Naive thymus-derived CD4-positive, alpha-beta T cell (primary cell): ENCODE measurements at places on chromosomes 13 and 19. TPM values are rescaled to one million over a fixed set of nuclear protein-coding genes. Genes with fewer than 3 reads are reported as not detected.

Gene SYNGR4
- polyA plus RNA-seq: not detected

Gene C19orf18
- not detected for polyA plus RNA-seq

Gene ADM5
- 0.34 TPM for polyA plus RNA-seq

Gene FOXO1
- 66.3 TPM for polyA plus RNA-seq

Gene PEAK3
- polyA plus RNA-seq: 0.44 TPM

Gene MTUS2
- polyA plus RNA-seq: not detected

Gene PTGIR
- polyA plus RNA-seq: 5.1 TPM

Gene MYH14
- polyA plus RNA-seq: not detected

Gene CYP4F2
- polyA plus RNA-seq: not detected

Gene ZFR2
- polyA plus RNA-seq: 5.5 TPM

Gene CLEC17A
- 0.13 TPM for polyA plus RNA-seq

Gene TGFBR3L
- not detected for polyA plus RNA-seq

Gene PEG3
- not detected for polyA plus RNA-seq

Gene LILRA1
- not detected for polyA plus RNA-seq

Gene KASH5
- not detected for polyA plus RNA-seq

Gene FGF14
- not detected for polyA plus RNA-seq

Gene DIRAS1
- not detected for polyA plus RNA-seq

Gene P2RY11
- polyA plus RNA-seq: 2.7 TPM

Gene ADAT3
- polyA plus RNA-seq: 5.9 TPM

Gene APOE
- polyA plus RNA-seq: not detected

Gene CCL25
- not detected for polyA plus RNA-seq

Gene PLD3
- polyA plus RNA-seq: 82.1 TPM

Gene ZNF177
- polyA plus RNA-seq: 1.2 TPM

Gene PRDX2
- 359 TPM for polyA plus RNA-seq

Gene F10
- not detected for polyA plus RNA-seq

Gene KCNK6
- 3.7 TPM for polyA plus RNA-seq

Gene RAB11B
- polyA plus RNA-seq: 63.8 TPM

Gene IGFL1
- not detected for polyA plus RNA-seq

Gene TPP2
- polyA plus RNA-seq: 49.4 TPM

Gene ZSCAN4
- not detected for polyA plus RNA-seq
